ENCODE measurements at places on chromosomes 7 and 10.
A peak's percentile ranks its signal among the peaks of the same experiment; 100 is the strongest.

DNA sequence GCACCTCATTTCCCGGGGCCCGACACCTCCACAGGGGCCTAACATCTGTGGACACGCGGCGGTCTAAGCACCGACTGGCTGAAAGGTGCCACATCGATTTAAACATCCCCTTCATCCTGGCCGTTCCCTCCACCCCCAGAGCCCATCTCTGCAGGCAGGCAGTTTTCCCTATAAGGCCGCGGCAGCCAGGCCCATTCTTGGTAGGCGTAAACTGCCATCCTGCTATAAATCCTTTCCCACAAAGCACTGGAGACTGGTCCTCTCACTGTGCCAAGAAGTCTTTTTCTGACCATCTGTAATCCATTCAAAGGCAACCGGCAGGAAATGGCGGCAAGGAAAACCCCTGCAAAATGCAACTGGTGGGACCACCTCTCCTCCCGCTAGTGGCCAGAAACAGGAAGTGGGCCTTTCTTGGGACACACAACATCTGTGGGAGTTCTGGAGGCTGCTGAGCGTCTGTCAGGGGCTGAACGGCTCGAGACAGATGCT lies 22.4 kb downstream of the ATXN7L1 start:
- DNase-seq, result no peak

- DNase-seq, result no peak
These were observed 81.0 kb downstream of the CELF2 start for GRCh38 chr10:11098666-11099065.

- DNase-seq, result no peak
These were observed 1132.3 kb downstream of the XPNPEP1 start for GRCh38 chr10:108791030-108791429.

DNA sequence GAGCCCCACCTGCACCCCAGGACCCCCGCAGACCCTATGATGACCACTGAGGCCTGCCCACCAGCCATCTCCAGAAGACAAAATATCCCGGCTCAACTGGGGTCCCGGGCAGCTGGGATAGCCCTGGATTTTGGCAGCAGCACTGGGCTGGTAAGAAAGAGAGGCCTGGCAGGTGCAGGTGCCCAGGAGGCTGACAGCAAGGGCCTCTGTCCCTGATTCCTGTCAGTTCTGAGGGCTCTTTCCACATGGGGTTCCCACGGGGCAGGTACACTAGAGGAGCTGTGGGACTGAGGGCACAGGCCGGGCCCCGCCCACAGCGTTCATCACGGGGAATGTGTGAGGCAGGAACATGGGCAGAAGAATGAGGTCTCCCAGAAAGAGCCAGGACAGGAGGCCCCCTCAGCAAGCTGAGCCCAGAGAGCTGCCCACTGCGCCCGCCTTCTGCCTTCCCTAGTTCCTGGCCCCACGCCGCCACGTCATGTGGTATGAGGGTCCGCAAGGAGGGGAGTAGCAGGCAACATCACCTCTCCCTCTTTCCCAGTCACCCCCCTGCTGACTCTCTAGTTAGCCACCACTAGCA lies 12.8 kb upstream of the NDST2 start:
- DNase-seq, result no peak

- no peak for DNase-seq
These were observed 1.5 kb upstream of the ATP6V0A4 start for GRCh38 chr7:138799336-138800000.

GRCh38 chr10:71512312-71512711 lies 115.6 kb downstream of the CDH23 start:
- no peak for DNase-seq

- DNase-seq, result no peak
These were observed 52.9 kb downstream of the CASD1 start for GRCh38 chr7:94562525-94562924.

DNA sequence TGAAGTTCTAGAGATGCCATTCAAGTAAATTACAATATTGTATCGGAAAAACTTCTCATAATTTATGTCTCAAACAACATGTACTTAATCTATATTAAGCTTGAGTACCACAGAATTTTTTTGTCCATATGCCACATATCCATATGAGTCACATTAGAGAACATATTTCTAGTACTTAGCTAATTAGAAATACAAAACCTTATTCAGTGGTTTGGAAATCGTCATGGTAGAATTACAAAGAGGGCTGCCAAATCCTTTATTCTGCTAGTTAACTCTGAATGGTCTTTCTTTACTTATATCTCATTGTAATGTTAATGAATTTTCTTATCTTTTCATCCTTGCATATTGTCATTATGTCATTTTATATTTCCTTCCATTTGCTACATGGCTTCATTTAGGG lies 9.0 kb upstream of the VIM start:
- DNase-seq, result no peak

DNA sequence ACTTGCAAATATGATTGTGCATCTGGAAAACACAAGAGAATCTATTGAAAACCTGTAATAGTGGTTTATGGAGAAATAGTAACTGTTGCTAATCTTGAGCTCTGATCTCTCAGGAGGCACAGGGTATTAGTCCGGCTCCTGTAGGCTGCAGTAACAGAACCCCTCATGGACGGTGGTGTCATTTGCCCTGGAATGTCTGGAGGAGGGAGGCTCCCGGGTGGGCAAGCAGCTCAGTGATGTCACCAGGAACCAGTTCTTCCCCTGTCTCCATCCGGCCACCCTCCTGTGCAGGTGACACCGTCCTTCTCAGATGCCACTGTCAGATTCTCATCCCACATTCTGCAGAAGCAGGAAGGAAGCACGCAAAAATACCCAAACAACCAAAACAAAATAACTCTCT lies 29.3 kb downstream of the INPP5A start:
- DNase-seq, result no peak

- no peak for DNase-seq
These were observed 89.1 kb upstream of the ADO start for GRCh38 chr10:62715383-62715782.

DNA sequence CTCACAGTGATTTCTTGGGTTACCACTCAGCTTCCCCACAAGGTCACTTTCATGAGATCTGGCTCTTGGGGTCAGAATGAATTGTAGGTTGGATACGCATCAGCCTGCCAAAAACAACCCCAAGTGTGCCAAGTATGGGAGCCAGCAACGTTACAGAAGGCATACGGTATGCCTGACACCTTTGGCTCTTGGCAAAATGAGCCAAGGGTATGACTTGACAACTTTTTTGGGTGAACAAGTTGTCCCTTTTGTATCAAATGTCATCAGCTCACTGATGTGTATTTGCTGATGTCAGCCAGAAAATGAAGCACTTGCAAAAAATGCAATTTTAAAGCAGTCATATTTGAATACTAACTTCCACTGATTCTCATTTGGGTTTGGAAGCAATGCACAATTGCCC lies 168.4 kb downstream of the CACNB2 start:
- no peak for DNase-seq

- no peak for DNase-seq
These were observed 5.6 kb upstream of the ASB4 start for GRCh38 chr7:95479992-95480624.

DNA sequence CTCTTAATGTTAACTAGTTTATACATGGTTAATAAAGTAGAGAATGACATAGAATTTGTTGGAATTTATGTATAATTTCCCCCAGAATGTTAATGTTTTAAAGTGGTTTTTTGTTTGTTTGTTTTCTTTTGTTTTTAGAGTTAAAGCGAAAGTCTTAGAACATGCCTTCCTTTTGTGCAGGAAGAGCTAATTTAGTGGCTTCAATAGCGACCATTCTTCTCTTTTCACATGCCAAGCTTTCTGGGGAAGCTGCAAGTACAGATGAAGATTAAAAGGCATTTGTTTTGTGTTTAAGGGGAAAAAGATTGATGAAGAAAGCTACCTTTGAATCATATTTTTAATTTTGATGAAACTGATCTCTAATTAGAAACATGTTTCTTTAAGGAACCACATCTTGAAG lies 256.3 kb upstream of the CSTF2T start:
- DNase-seq, result no peak

GRCh38 chr10:101010329-101010728 lies 10.7 kb downstream of the LZTS2 start:
- no peak for DNase-seq

DNA sequence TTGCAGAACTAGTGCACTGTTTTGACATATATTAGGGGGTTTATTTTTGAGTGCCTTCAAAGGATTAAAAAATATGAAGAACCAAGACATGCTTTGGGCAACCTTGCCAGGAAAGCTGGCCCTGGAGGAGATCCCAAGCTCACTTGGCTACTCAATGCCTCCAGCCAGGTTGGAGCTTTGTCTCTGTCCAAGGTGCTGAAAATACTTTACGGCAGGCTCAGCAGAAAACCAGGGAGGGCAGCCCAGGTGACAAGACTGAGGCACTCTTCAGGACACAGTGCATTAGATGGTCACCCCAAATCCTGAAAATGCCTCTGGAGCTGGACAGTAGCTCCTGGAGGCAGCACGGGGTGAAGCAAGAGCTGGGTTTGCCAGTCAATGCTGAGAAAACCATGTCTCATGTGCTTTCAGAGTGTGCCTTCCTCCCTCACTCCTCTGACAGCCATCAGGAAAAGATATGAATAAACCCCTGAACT lies 5.8 kb upstream of the KCNH2 start:
- no peak for DNase-seq

DNA sequence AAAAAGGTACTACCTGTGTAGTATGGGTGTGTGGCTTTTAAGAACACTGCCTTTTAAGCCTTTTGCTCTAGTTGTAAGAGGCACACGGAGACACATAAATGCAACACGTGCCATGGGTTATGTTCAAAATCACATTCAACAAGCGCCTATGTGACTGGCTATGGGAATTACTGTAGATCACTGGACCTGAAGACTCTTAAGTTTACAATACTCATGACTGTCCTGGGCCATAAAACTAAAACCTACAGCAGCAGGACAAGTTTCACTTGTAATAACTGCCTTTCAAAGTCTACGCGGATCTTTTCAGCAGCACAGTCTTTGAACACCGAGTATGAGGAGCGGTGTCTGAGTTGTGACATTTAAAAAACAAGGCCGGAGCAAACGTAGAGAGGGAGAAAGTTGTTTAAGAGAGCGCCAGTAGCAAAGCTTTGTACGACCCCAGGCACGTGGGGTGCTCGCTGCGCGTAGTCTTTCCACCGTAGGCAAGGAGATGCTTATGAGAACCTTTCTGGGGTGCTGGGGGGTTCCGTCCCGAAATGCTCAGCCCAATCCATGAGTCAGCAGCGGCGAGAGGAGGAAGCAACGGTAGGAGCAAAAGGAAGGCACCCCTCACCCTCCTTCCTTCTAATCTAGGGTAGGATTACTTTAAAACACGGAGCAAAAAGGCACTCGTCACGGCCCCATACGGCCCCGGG lies 662 bp downstream of the DNAJC2 start:
- DNase-seq, result peak; percentile 22

DNA sequence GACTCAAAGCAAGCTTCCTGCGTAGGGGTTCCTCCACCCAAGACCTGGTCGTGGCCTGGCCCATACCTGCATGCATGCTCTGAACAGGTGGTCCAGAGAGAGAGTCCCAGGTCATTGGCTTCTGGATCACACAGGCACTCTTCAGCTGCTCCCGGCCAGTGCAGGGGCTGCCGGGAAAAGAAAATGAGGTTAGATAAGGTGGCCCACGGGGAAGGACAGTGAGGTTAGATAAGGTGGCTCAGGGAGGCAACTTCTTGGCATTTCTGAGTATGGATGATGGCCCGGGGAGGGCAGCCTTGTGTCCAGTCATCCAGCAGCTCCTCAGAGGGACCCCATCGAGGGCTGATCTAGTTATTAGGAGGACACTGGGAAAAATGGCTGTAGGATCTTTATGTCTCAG lies 87.4 kb downstream of the FRMPD2 start:
- DNase-seq, result no peak

GRCh38 chr10:11517150-11517549 lies 94.3 kb downstream of the USP6NL start:
- no peak for DNase-seq

DNA sequence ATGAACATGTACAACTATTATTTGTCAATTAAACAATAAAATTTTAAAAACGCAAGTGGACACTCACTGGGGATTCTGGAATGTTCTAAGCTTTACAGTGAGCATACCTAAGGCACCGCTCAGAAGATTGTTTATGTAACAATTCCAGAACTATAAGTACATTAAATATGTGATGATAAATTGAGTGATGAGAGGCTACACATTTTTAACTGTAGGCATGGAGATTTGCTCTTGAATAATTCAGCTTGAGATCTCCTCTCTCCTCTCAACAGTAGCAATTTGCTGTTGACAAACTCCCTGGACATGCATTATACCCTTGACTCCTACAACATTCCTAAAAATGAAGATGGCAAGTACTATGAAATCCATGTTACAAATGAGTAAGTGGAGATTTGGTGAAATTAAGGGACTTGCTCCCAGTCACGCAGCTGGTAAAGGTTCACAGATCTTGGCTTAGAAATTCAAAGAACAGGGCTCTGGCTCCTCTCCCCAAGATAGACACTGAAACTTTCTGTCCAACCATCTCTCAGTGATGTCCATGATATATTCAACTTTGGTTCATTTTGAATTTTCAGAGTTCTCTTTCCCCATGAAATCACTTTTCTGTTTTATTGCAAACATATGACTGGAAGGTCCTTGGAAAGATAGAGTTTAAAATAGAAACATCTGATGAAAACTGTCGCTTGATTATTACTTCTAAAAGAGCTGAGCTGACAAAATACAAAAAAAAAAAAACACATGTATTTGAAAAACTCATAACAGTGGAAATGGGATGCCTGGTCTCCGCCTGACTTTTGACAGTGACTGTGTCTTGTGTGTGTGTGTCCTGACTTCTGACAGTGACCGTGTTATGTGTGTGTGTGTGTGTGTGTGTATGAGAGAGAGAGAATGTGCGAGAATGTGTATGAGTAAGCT lies 488.3 kb downstream of the TNS3 start:
- no peak for DNase-seq

- no peak for DNase-seq
These were observed 28.6 kb downstream of the PLA2G12B start for GRCh38 chr10:72925951-72926465.

DNA sequence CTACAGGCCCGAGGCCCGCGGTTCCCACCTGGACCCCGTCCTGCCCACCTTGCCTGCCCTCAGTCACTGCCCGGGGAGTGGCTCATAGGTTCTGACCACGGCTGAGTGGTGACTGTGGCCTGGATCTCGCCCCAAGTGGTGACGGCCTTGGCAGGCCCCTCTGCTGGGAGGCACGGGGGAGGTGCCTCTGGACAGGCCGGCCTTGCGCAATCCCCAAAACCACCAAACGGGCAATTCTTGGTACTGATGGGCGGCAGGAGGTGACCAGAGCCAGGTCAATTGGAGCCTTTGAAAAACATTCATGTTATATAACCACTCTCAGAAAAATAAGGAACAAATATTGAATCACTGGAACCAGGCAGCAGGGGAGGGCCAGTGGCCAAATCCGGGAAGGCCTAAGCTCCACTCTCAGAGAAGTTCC lies 83.4 kb downstream of the PRKAG2 start:
- no peak for DNase-seq

GRCh38 chr7:67786021-67786420 lies 789.4 kb downstream of the TYW1 start:
- no peak for DNase-seq

- no peak for DNase-seq
These were observed 26.6 kb downstream of the INPP5A start for GRCh38 chr10:132564249-132564605.

DNA sequence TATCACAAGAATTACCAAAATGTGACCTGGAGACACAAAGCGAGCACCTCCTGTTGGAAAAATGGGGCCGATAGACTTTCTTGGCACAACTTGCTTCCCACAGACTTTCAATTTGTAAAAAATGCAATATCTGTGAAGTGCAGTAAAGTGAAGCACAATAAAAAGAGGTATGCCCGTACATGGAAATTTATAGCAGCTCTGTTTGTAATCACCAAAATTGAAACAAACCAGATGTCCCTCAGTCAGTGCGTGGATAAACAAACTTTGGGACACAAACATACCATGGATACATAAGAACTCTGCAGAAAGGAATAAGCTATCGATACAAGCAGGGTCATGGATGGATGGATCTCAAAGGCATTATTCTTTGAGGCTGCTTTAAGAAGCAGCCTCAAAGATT lies 33.6 kb downstream of the ARID5B start:
- no peak for DNase-seq
